ENCODE measurements at places on chromosomes 11 and 22.
A peak's percentile ranks its signal among the peaks of the same experiment; 100 is the strongest.

- peak; percentile 68 for DNase-seq
Observed at GRCh38 chr11:47373876-47374719, 4.2 kb downstream of the SPI1 start.

DNA sequence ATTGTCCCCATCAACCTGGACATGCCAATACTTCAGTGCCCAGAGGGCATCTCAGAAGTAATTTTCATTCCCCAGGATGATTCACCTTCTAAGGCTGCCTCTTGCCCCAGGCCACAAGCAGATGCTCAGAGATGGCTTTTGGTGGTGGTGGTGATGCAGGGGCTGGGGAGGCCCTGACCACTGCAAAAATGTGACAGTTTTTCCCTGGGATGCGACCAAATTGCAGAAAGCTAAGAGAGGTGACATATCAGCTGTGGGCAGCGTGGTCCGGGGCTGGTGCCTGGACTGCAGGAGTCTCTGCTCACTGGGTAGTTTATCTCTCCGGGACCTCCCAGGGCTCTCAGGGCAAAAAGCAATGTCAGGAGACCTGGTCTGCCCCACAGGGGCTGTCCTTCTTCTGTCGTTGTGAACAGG, 39.7 kb upstream of the ACCSL start:
- no peak for DNase-seq

- no peak for DNase-seq
Observed at GRCh38 chr11:76653674-76654284, 16.8 kb downstream of the LRRC32 start.

DNA sequence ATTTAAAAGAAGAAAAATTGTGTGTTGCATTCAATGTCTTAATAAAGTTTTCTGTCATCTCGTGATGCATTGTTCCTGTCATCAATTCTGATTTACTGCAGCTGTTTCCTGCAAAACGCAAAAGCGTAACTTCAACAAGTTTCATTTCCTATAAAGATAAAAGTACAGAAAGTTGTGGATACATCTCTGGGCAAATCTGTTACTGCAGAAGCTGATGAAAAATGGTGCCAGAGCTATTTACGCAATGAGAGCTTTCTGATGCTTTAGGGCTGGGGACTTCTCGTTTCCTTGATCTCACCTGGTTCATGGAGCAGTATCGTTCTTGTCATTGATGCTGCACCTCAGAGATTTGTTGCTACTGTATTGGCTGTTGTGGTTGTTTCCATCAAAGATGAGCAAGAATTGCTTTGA, 15.5 kb upstream of the MS4A12 start:
- DNase-seq = no peak

- DNase-seq = no peak
Observed at GRCh38 chr22:39367035-39367434, 17.2 kb downstream of the SYNGR1 start.
